ENCODE measurements at places on chromosomes 1 and 21.

- DNase-seq, result no peak
Measured at GRCh38 chr21:27713154-27714109, 746.5 kb upstream of the ADAMTS5 start.

- DNase-seq, result no peak
Measured at GRCh38 chr1:186878356-186878755, 49.6 kb downstream of the PLA2G4A start.

DNA sequence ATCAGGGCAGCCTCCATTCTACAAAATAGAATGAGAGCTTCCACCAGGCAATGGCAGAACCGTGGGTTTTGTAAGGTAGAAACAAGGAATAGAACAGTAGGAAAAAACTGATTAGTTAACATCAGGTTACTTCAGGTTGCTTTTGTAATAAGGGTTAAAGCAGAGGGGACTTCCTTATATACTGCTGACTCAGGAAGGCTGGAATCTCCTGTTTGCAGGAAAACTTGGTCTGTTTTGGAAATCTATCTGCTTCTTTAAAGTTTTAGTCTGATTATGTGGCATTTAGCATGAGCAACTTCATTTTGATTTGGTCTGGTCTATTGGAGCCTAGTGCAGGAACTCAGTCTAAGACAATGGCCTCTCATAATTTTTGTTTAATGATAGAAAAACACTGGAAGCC lies 32.7 kb upstream of the RAB4A start:
- no peak for DNase-seq

GRCh38 chr21:35195232-35195631 lies 146.1 kb upstream of the RUNX1 start:
- no peak for DNase-seq

- DNase-seq, result no peak
Measured at GRCh38 chr1:182142621-182143020, 81.1 kb upstream of the ZNF648 start.

- no peak for DNase-seq
Measured at GRCh38 chr1:16067127-16067768, 6.2 kb downstream of the FAM131C start.

DNA sequence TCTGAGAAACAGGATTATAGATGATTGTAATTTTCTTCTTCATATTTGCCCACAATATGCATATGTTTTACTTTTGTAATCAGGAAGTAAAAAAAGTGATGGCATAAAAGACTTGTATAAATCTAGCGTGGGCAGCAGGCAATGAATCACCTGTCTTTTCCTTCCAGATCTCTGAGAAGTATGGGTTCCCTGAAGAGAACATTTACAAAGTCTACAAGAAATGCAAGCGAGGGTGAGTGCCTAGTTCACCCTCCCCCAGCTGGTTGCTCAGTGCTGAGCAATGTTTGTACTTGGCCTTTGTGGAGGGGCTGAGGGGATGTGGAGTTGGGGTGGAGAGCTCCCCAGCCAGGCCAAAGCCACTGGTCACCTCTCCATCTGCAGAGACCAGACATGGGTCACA lies 30.7 kb downstream of the GRHL3 start:
- no peak for DNase-seq

DNA sequence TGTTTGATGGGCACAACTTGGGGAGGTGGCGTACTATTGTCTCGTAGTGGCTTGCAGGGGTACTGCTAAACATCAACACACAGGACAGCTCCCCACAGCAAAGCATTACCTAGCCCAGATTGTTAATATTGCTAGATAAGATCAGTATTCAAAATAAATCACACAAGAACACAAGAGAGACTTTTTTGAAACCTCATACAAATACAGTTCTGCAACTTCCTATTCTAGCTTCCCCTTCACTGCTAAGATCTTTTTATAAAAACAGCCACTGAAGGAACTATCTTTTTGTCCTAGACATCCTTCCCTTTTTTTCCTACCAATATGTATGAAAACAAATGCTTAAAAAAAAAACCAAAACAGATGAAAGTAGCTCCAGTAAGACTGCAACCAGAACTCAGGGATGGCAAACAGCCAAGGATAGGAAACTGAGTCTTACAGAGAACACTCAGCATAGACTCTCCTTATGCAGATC lies 137.8 kb upstream of the KRTAP19-8 start:
- DNase-seq, result no peak

DNA sequence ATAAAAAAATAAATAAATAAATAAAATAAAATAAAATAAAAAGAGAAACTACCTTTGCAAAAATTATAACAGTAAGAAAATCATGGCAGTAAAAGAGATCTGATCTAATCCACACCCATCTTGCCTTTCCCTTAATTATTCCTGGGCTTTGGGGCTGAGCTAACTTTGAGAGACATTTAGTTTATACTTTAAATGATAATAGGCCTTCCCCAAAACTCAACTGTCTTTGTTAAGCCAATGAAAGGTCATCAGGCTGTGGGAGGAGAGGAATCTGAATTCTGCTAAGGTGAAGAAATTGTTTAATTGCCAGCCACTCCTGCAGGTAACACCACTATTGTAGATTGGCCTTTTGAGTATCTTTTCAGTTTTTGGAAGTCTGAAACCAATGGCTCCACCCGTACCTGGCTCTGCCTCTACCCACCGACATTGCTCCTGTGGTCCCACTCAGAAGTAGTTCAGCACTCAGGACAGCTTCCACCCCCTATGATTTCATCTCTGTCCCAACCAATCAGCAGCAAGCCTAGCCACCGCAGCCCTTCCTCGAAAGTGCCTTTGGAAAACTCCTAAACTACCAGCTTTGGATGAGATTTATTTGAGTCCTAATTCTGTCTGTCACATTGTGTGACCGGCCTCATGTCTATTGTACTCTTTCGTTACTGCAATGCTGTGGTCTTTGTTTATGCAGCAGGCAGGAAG lies 23.0 kb upstream of the PNRC2 start:
- DNase-seq, result no peak

GRCh38 chr1:213744780-213745179 lies 243.0 kb upstream of the PROX1 start:
- no peak for DNase-seq

GRCh38 chr1:34188985-34189384 lies 12.3 kb downstream of the C1orf94 start:
- no peak for DNase-seq

- DNase-seq, result no peak
Measured at GRCh38 chr1:211610779-211611556, 32.0 kb upstream of the SLC30A1 start.

- DNase-seq, result no peak
Measured at GRCh38 chr1:47243910-47244309, 11.9 kb upstream of the TAL1 start.

GRCh38 chr1:11641776-11642305 lies 12.4 kb downstream of the FBXO2 start:
- DNase-seq, result no peak

- DNase-seq, result peak; percentile 16
Measured at GRCh38 chr1:85692730-85693314, 15.4 kb downstream of the ZNHIT6 start.

GRCh38 chr1:19074361-19074901 lies 118.0 kb upstream of the IFFO2 start:
- no peak for DNase-seq
